ENCODE measurements at places on chromosomes 3 and 15.

DNA sequence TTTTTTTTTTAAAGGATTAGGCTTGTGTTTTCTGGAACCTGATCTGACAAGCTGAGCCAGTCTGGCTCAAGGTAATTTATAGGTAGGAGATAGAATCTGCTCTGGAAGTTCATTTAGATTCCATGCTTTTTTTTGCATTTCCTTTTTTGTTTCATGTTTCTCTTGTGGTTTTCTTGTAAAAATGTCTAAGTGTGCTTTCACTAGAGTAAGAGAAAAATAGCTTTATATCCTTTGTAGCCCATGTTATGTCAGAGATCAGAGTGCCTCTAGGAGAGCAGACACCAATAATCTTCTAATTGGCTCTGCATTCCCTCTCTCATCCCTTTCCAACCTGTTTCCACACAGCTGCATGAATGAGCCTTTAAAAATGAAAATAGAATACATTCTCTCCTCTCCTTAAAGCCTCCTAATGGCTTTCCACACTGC, 389.8 kb upstream of the KCNMB2 start:
- DNase-seq, result no peak

GRCh38 chr3:155441506-155441905, 148.0 kb upstream of the STRIT1 start:
- DNase-seq, result no peak

DNA sequence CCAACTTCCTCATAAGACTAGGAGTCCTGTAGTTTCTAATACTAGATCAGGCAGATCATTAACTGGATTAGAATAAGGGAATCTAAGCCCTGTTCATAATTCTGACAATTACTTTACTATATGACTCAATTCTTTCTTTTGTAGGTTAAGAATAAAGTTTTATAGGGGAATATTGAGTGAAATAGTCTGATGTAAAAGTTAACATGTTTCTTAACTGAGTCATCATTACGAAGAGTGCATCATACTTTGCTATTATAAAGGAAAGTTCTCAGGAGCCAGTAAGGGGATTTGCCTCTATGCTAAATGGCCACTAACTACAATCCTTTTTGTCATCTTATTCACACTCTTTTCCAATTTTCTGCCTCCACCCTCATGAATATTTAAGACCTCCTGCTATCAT, 63.1 kb downstream of the POLQ start:
- no peak for DNase-seq

GRCh38 chr3:9380014-9380413, 17.2 kb downstream of the THUMPD3 start:
- DNase-seq, result no peak

GRCh38 chr3:98259707-98260106, 4.3 kb upstream of the OR5H6 start:
- DNase-seq, result no peak

DNA sequence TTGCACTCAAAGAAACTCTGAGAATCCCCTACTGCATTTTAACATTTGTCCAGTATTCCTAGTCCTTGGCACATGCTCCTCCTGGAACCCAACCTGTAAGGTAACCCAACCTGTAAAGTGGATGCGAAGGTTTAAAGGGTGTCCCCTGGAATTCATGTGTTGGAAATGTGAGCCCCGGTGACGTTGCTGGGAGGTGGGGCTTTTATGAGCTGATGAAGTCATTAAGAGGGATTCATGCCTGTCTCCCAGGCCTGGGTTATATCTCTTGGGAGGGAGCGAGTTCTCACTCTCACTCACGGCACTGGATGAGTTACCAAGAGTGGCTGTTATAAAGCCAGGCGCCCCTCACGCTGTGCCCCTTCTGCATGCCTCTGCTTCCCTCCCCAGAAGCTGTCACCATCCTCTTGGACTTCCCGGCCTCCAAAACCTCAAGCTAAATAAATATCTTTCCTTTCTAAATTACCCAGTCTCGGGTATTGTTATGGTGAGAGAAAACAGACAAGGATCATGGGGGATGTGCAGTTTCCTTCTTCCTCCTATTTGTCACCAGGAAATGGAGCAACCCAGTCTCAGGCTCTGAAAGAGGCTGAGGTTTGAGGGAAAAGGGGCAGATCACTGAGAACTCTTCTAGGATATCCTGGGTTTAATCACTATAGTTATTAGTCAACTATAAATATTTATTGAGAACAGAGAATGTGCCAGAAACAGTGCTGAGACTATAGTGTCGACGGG, 7.6 kb downstream of the XXYLT1 start:
- DNase-seq, result no peak

Data from stimulated activated CD8-positive, alpha-beta memory T cell treated with anti-CD3 and anti-CD28 coated beads, Interleukin-12 subunit alpha, Interleukin-12 subunit beta, amount 100 ng/mL, for 1 hour (primary cell).